ENCODE measurements at places on chromosomes 11 and 22.
A peak's percentile ranks its signal among the peaks of the same experiment; 100 is the strongest.

DNA sequence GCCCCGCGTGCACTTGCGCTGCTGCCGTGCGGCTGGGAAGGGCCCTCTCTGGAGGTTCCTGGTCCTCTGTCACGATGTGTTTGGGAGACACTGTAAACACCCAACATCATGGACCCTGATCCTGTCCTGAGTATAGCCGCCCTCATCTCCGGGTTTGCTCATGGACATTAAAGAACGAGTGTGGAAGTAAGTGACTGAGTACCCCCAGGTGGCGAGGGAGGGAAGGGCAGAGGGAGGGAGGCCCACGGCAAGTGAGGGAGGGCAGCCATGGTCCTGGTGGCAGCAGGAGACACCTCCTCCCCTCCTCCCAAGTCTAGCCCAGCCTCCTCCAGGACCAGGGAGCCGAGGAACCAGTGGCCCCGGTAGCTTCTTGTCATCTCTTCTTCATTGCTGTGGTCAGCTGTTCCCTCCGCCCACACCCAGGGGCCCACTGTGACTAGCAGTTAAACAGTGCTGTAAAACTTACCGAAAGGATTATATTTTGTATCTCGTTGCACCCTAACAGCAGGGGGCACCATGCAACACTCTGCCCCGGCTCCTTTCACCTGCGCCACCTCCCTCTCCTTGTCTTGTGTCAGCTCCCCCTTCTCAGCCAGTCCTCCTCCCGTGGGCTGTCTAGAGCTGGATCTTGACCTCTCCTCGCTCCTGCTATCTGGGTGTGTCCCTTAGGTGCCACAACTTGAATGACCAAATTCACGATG is 566.5 kb upstream of the B3GAT1 start:
- no peak for DNase-seq

GRCh38 chr11:65722261-65722660 is 1.7 kb upstream of the RNASEH2C start:
- DNase-seq, result no peak

GRCh38 chr11:107695446-107695845 is 16.4 kb downstream of the SLN start:
- DNase-seq, result no peak

DNA sequence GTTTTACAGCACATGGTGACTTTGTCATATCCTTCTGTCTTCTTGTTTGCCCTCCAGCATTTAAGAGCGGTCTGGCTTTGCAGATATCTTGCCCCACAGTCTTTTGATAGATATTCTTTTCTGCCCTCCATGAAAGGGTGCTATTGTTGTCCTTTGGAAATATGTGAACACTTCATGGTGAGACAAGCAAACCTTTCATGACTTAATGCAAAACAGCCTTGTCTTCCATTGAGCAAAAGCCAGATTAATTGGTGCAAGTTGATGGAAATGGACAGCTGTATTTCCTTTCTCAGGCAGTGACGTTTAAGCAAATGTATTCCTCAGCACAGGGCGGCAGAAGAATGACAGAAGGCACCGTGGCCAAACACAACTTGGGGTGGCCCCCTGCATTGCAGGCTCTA is 4.4 kb downstream of the DCPS start:
- DNase-seq, result no peak

- DNase-seq, result peak; percentile 14
These were observed 20.8 kb downstream of the ARVCF start for GRCh38 chr22:19995611-19996339.

GRCh38 chr22:36641902-36642640 is 61.5 kb downstream of the CACNG2 start:
- peak; percentile 50 for DNase-seq

GRCh38 chr11:74084796-74085541 is 76.1 kb upstream of the UCP3 start:
- no peak for DNase-seq

- DNase-seq, result no peak
These were observed 9.9 kb downstream of the GVQW3 start for GRCh38 chr11:76391021-76391420.

GRCh38 chr11:16897470-16898061 is 116.6 kb downstream of the PLEKHA7 start:
- no peak for DNase-seq

DNA sequence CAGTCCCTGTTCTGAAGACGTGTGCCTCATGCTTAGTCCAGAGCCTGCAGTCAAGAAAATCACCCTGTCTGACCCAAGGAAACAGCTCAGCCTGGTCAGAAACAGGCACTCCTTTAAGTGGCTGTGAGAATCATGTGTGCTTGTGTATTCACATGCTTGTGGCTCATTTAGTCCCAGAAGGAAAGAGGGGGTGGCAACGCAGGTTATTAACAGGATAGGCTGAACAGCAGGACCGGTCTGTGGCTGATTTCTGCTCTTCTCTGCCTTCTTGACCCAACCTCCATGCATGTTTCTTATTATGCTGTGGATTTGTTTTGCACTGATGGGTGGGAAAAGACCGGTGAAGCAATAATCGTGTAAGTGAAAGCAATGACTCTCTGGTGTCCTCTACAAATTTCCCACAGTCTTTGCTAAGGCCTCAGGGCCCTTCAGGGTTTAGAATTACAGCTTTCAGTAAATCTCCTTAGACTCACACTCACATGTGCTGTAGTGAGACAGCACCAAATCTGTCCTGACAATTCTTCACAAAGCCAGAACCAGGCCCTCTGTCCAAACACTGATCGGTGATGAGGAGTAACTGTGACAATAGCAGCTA is 288.1 kb downstream of the ETS1 start:
- DNase-seq, result peak; percentile 83

DNA sequence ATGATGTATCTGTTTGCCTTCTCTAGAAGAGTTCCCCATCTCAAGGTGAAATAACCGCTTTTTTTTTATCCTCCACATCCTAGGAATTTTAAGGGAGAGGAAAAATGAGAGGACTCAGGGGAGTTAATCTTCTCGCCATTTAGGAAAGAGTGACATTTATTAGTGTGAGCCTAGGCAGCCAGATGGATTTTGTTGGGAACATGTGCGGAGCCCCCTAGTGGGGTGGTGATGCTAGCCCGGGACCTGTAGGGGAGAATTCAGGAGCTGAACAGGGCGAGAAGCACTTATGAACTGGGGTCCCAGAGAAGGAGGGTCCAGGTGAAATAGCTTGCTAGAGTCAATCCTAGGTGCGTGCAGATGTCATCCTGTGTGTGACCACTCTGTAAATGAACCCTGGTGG is 10.7 kb downstream of the IL17RA start:
- no peak for DNase-seq

DNA sequence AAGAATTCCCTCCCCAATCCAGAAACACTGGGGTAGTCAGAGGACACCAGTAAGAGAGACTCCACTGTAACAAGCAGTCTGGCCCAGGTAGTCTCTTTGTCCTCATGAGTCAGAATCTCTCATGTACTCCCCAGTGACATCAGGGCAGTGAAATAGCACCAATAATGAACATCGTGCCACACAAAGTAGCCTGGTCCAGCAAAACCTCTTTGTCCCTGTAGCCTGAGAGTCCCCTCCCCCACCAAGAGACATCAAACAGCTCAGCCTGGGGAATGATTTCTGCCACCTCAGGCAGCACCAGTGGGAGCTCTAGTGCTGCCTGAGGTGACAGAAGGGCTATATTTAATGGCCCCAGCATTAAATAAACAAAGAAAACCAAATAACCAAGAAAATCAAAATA is 88.1 kb downstream of the SBF2 start:
- no peak for DNase-seq

DNA sequence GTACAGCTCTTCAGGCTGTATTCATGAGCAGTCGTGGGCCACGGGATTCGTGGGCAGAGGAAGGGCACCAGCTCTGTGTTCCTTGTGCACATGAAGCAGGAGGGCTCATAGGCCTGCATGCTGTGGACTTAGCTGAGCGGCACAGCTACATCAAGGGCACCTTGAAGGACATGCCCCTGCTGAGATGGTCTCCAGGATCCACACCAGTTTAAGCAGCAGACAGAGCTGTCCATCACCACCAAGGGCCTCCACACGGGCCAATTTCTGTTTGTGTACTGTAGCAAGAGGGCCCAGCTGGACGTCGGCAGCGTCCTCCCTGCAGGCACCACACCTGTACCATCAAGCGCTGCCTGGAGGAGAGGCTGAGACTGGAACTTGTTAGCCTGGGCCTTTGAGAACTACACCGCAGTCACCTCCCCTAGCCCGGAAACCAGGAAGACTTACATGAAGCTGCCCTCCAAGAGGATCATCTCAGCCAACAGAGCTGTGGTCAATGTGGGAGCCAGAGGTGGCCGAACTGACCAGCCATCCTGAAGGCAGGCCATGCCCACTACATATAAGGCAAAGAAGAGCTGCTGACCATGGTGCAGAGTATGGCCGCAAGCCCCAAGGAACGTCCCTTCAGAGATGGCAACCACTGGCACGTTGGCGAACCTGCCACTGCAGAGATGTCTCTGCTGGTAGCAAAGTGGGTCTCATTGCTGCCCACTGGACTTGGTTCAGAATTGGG is 32.7 kb upstream of the GNB1L start:
- no peak for DNase-seq

GRCh38 chr11:44943118-44943517 is 7.6 kb downstream of the TP53I11 start:
- DNase-seq, result no peak

- DNase-seq, result no peak
These were observed 18.8 kb downstream of the APOL2 start for GRCh38 chr22:36220451-36220921.

GRCh38 chr11:69335007-69335780 is 41.2 kb downstream of the MYEOV start:
- no peak for DNase-seq

DNA sequence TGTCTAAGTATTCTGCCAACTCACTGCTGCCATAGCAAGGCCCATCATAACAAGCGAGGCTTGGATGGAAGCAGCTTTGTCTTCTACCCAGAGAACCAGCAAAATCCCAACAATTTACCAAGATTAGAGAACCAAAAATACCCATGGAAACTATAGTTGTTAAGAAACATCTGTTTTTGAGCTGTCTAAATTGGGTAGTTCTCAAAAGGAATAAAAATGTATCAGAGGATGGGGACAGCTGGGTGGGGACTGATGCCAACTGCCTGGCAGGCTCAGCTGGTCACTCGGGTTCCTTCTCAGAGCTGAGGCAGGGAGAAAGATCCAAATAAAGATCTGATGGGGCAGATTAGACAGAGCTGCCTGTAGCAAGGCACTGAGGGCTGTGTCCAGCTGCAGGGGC is 85.9 kb upstream of the GRK3 start:
- no peak for DNase-seq

DNA sequence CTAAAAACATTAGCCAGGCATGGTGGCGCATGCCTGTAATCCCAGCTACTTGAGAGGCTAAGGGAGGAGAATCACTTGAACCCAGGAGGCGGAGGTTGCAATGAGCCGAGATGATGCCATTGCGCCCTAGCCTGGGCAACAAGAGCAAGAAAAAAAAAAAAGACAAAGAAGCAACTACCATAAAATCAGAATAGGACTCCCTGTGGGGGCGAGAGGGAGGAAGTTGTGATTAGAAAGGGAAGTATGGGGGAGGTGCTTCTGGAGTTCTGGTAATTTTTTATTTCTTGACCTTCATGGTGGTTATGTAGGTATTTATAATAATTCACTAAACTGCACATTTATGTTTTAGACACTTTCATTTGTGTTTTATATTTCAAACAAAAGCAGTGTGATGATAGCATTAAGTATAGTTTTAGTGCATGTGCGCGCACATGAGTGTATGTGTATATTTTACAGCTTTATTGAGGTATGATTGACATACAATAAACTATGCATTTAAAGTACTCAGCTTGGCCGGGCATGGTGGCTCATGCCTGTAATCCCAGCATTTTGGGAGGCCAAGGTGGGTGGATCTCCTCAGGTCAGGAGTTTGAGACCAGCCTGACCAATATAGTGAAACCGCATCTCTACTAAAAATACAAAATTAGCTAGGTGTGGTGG is 43.5 kb downstream of the SIK2 start:
- no peak for DNase-seq

- DNase-seq, result no peak
These were observed 1469.0 kb downstream of the LRRC4C start for GRCh38 chr11:39990421-39990831.

DNA sequence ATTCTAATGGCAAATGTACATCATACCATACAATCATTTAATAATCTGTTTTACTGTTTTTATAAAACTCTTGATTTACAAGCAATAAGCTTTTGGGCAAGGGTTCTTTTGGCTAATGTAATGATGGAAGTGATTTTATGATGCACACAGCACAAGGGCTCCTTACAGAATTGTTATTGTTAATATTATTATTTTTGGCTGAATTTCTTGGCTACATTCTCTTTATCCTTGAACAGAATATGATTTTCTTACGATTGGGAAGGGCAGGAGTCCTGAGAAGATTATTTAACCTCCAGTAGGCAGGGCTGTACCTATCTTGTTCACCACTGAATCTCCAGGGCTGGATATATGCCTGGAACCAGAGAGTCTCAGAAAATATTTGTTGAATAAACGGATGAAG is 70.4 kb upstream of the ARHGAP20 start:
- no peak for DNase-seq

- peak; percentile 18 for DNase-seq
These were observed 17.5 kb downstream of the KCNJ5 start for GRCh38 chr11:128908391-128909246.

DNA sequence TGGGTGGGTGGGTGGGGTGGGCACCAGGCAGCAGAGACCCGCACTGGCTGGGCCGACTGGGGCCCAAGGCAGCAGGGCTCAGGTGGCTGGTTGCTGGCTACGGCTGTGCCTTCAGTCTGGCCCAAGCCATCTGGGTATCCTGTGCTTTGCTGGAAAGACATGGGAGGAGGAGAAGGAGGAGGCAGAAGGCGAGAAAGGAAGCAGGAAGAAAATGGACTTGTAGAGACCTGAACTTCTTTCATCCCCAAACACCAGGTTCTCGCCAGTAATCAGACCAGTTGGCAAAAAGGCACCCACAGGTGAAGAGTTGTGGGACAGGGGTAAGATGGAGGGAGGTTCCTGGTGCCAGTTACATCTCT is 78.8 kb downstream of the IGLL1 start:
- DNase-seq, result no peak

GRCh38 chr11:132131961-132132360 is 761.5 kb downstream of the NTM start:
- DNase-seq, result no peak

- no peak for DNase-seq
These were observed 62.6 kb upstream of the PRSS23 start for GRCh38 chr11:86737737-86738136.

GRCh38 chr22:42931421-42932196 is 74.5 kb upstream of the ARFGAP3 start:
- no peak for DNase-seq

- DNase-seq, result peak; percentile 5
These were observed 419.8 kb upstream of the LRRC4C start for GRCh38 chr11:41879214-41879613.

DNA sequence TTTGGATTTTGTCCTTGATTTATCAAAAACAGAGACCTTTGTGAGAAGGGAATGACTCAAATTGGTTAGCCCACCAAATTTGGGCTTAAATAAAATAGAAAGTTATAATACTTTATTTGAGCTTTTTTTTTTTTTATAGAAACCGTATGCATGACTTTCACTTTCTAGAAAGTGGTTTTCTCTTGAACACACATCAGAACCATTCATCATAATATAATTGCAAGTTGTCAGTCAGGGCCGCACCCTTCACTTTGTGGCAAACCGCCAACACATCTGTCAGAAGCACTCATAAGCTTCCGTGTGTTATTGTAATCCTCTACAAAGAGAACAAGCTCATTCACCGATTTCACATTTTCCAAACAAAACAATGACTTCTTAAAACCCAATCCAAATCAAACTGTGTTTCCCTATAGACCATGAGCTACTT is 76.1 kb downstream of the SOX6 start:
- no peak for DNase-seq

- DNase-seq, result no peak
These were observed 29.8 kb downstream of the SREBF2 start for GRCh38 chr22:41862530-41863266.

Measured in AG09309 (cell line).